ENCODE measurements at places on chromosomes 13 and 19.

DNA sequence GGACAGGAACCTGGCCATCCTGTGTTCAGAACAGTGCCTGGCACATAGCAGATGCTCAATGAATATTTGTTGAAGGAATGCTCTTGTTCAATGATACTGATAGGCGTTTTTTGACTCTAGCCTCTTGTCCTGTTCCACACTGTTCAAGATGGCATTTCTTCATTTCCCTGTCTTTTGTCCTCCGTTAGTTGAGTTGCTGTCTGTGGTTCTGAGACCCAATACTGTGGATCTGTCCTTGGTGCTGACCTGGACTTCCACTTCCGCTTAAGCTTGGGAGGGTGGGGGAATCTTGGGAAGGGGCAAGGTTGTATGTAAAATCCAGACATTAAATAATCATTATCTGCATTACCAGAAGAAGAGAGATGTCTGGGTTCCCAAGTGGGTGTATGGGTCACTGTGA is 8.3 kb upstream of the KCNN4 start:
- no peak for DNase-seq

DNA sequence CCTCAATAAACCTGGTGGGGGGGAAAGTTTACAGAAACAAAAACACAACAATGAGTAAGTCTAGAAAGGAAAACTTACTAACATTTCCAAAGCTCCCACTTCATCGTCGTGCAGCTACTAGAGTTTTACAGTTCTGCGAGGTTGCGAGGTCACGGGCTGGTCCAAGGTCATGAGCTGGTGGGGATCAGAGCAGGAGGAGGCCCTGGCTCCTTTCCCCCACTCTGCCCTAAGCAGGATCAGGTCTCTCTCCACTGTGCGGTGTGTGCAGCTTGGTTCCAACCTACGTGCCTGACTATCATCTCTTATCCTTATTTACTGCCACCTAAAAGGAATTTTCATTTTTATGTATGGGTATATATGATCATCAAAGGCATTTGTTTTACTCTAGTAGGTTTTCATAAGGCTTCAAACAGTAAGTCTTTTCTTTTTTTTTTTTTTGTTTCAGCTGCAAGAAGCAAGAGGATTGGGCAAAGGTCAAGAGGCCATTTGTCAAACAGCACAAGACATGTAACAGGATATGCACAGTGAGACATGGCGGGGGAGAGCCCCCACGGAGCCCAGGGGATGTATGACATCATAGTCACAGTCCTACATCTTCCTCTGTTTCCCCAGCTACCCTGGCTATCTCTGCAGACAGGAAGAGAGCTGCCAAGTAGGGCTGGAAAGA is 76.6 kb upstream of the POMP start:
- DNase-seq: no peak

DNA sequence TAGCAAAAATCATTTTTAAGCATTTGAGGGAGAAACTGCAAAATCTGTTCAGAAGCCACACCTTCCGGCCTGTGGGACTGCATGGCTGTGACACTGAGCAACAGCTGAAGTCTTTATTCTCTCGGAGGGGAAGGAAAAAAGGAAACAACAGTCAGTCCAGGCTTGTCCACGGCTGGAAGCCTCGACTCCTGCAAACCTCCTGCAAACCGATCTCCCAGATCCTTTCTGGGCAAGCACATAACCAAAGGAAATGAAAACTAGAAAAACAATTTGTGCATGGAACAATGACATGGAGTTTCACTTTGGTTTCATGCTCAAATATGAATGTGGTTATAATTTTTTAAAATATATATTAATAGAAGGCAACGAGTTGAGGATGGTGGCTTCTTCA is 1.0 kb downstream of the COL4A1 start:
- DNase-seq: no peak

GRCh38 chr13:82356667-82357410 is 1525.4 kb downstream of the SLITRK1 start:
- DNase-seq: no peak

DNA sequence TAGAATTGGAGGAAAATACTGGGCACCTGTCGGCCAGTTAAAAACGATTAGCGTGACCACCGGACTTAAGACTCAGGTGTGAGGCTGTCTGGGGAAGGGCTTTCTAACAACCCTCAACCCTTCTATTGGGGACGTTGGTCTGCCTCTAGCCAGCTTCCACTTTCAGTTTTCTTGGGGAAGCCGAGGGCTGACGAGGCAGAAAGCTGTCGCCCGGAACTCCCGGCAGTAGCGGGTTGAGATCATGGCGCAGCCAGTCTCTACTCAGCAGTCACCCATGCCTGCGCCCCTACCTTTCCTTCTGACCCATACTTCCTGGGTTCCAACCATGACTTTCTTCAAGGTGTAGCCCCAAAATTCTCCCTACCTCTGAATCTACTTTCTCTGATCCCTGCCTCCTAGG is 1424.1 kb downstream of the SLITRK1 start:
- DNase-seq: no peak

GRCh38 chr13:53028063-53028462 is 550 bp upstream of the OLFM4 start:
- no peak for DNase-seq

- no peak for DNase-seq
These were observed 330.2 kb downstream of the KLF12 start for GRCh38 chr13:73803997-73804396.

DNA sequence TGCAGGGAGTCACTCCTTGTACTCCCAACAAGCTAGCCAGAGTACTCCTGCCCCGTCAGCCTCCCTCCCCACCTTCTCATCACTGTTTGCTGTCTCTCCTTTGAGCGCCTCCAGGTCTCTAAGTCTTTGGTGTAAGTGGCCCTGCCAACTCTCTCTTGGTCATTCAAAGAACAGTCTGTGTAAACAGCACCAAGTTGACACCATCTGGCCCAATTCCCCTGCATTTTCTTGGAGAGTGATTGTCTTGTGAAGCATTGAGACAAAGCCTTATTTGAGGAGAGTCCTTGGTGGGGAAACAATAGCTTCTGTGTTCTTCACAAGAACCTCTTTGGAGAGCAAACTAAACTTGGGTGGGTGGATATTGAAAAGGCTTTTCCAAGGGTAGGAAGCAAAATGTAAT is 114.6 kb upstream of the RNF113B start:
- no peak for DNase-seq

DNA sequence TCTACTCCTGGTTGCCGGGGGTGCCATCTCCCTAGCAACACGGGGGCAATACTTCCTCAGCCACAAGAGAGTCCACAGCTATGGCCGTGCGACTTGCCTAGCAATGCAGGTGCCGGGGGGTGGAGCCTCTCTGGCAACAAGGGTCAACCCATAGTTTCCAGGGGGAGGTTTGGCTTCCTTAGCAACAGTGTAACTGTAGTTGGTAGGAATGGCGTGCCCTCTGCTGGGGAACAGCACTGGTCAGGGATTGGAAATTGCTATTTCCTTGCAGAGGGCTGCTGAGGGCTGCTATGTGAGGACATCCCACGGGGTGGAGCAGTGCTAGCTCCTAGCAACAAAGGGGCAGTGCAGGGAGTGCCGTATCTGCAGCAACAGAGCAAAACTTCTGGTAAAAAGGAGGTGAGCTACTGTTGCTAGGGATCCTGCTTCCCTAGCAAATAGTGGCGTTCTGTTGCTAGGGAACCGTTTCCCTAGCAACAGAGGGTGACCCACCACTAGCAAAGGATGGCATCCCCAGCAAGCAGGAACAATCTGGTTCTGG is 7.0 kb upstream of the TMC4 start:
- DNase-seq: no peak

GRCh38 chr13:26721251-26722121 is 39.1 kb downstream of the GPR12 start:
- peak; percentile 27 for DNase-seq

GRCh38 chr19:15759962-15760565 is 22.3 kb downstream of the OR10H3 start:
- peak; percentile 14 for DNase-seq

- no peak for DNase-seq
These were observed 38.9 kb downstream of the MTUS2 start for GRCh38 chr13:28859069-28859468.

DNA sequence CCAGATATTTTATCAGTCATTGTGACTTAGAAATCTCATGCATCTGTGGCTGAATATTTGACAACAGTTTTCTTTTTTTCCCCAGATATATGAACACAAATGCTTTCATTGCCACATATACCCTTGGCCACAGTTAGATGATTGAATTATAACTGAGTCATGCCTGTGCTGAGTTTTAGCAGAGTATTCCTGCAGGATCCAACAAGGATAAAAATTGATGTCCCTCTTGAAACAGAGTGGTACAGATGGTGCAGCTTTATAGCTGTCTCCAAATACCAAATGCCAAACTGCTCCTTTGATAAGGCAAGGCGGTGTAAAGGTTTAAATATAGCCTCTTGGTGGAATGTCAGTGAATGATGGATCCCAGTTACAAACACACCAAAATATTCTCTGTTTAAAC is 428.5 kb downstream of the GPC6 start:
- no peak for DNase-seq

DNA sequence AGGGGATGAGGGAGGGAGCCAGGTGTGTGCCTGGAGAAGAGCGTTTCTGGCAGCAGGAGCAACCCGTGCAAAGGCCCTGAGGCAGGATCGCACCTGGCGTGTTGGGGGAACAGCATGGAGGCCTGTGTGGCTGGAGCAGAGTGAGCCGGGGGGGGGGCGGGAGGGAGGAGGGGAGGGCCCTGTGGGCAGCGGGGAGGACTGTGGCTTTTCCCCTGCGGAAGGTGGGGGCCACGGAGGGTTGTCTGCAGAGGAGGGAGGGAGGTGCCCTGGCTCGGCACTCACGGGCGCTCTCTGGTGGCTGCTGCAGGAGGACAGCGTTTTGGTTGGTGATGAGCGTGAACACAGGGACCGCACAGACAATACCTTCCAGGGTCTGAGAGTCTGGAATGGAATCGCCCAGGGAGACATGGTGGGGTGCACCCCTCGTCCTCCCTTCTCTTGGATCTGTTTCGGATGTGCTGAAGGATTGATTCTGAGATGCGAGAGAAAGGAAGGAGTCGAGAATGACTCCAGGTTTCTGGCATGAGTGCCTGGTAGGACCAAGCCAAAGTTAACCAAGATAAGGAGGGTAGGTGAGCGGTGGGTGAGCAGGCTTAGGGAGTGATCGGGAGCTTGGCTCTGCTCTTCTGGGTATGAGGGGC is 6.5 kb downstream of the RAB11B start:
- DNase-seq: peak; percentile 78

- DNase-seq: no peak
These were observed 10.6 kb downstream of the ERICH6B start for GRCh38 chr13:45604892-45605291.

DNA sequence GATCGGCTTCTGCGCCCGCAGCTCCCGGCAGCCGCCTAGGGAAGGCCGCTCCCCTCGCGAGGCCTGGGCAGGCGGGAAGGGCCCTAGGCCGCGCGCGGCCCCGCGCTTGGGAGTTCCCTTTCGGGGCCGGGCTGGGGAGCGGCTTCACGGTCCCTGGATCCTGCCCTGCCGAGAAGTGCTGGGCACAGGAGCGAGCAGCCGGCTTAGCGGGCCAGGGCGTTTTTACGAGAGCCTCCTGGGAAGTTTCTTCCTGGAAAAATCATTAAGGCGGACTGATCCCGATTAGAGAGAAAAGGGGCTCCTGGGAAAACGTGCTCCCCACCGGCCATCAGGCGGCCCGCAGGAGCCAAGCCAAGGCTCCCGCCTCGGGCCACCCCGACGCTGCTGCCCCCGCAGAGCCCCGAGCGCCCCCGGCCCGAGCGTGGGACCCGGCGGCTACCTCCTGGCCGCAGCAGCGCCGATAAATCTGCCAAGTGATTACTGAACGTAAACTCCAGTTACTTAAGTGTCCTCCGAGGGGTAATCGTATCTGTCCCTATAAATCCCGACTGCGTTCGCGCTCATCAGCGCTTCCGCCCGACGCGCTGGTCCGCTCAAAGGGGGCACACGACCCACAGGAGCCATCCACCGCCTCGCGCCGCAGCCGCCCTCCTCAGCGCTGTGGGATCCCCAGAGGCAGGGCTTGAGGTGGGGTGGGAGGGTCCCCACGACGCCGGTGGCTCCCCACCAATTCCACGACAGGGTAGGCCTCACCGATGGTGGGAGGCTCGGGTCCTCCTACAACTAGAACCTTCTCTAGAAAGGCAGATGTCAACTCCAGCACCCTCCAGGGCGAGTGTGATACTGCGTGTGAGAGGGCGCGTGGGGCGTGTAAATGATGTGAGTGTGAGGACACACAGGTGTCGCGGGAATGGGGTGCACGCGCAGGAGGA is 2.8 kb downstream of the ZIC5 start:
- DNase-seq: no peak

GRCh38 chr13:51111174-51111573 is at the start of gene C13orf42:
TSS of gene C13orf42 (minus strand) at chr13:51111274. CDS start at chr13:51111209, 65 bp downstream.
- no peak for DNase-seq

DNA sequence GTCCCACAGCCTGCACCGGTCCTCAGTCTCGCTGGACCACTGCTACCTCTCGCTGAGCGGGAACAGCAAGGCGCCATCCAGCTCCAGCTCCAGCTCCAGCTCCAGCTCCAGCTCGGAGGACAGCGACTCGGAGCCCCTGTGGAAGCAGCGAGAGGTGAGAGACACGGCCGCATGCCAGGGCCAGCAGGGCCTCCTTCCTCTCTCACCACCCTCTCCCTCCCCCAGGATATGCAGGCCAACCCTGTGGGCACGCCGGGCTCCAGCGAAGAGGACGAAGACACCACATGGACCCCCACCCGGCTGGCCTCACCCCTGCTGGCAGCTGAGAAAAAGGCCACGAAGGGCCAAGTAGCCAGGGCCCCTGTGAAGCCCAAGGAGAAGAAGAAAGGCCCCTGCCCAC is 7.3 kb downstream of the SIX5 start:
- DNase-seq: no peak

DNA sequence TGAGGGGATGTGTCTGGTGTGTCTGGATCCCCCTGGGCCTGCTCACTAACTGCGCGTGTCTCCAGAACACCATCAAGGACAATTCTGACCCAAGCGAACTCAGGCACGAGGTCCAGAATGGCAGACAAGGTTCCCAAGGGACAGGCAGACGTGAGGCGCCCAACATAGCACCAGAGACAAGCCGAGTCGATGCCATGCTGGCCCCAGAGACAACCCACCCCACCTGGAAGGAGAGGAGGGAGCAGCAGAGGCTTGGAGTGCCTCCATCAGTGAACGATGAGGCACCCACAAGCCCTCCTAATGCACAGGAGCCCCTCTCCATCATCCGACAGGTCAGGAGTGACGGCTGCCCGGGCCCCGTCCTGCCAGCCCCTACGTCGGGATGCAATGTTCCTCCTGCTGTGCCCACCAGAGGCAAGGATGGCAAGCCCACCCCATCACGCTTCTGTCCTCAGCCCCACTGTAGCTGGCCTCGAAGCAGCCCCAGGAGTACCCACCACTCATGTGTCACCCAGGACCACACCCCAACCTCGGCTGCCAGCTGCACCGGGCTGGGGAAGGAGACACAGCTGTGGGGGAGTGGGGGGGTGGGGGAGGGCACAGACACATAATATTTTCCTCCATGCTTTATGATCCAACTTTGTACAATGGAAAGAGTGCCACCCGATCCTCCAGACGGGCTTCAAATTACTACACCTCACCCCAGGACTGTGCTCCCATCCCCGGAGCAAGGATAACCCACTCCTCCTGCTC is 11.8 kb downstream of the AP3D1 start:
- DNase-seq: no peak

DNA sequence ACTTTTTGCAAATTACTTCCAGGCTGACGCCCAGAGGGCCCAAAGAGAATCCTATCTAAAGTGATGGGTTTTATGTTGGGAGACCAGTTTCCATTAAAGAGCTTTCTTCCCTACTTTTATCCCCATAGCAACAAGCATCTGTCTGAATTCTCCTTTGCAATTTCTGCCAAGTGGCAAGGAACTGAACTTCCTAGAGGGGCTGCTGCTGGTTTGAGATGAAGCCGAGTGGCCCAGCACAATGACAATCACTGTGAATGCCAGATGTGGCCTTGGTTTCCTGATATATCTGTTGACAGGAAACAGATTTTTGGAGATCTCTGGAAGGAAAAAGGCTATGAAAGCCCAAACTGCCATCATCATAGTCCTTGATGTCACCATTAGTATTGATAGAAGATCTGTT is 198.6 kb downstream of the OXGR1 start:
- no peak for DNase-seq

All from stimulated activated CD4-positive, alpha-beta T cell treated with anti-CD3 and anti-CD28 coated beads, Interleukin-2, amount 100 ng/mL, for 24 hours (primary cell).